Colonic mucosa (tissue), 4 donors: ENCODE measurements at places on chromosomes 2 and 18.
A peak's percentile ranks its signal among the peaks of the same experiment; 100 is the strongest.

DNA sequence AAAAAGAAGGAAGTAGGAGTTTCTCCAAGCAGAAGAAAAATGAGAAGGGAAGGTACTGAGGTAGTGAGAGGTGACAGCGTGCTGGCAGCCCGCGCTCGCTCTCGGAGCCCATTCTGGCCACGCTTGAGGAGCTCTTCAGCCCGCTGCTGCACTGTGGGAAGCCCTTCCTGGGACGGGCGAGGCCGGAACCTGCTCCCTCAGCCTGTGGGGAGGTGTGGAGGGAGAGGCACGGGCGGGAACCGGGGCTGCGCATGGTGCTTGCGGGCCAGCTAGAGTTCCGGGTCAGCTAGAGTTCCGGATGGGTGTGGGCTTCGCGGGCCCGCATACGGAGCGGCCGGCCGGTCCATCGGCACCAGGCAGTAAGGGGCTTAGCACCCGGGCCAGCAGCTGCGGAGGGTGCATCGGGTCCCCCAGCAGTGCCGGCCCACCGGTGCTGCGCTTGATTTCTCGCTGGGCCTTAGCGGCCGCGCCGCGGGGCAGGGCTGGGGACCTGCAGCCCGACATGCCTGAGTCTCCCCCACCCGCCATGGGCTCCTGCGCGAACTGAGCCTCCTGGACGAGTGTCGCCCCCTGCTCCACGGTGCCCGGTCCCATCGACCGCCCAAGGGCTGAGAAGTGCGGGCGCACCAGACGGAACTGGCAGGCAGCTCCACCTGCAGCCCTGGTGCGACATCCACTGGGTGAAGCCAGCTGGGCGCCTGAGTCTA, 11.1 kb upstream of the CYS1 start:
- peak overlapping the region; percentile 2 for H3K4me3 ChIP-seq
- H3K4me1 ChIP-seq = no peaks in the 10 kb centered on the region

- H3K27ac ChIP-seq = no peak overlapping the region
- no peaks in the 10 kb centered on the region for H3K36me3 ChIP-seq
- no peak for DNase-seq
- no peaks in the 10 kb centered on the region for H3K4me1 ChIP-seq
- no peak overlapping the region for H3K4me3 ChIP-seq
Measured at GRCh38 chr2:71934320-71934593, 213.4 kb downstream of the CYP26B1 start.

DNA sequence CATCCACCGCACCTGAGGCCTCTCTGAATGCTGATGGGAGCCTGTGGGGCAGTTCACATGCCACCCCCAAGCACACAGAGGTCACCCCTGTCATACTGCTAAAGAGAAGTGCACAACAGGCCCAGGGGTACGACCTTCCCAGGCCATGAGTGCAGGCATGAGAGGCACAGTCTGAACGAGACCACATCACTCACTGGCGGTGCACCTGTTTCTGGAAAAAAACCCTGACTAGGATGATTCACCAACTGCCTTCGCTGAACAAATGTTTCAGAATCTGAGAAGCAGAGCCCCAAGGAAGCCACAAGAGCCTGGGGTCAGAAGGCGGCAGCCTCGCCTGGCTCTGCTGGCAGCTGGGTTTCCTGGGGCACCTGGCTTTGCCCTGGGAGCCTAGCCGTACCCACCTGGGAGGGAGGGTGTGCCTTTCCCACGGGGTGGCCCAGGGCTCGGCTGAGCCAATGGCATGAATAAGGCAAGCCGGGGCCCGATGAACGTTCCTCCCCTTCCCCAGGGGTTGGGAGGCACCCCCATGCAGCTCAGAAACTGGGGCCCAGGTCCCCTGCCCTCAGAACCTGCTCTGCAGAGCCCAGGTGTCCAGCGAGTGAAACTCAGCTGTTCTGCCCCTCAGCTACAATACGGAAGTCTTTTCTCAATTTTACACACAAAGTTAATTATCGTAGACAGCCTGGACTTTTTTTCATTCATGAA, 73.8 kb downstream of the HDAC4 start:
- no peak overlapping the region for H3K4me3 ChIP-seq
- peaks cover 7% of the 10 kb centered on the region for H3K4me1 ChIP-seq
- DNase-seq = peak; percentile 20
- no peaks in the 10 kb centered on the region for H3K36me3 ChIP-seq
- H3K27me3 ChIP-seq = no peaks in the 10 kb centered on the region

- H3K27me3 ChIP-seq = no peaks in the 10 kb centered on the region
- H3K27ac ChIP-seq = peak overlapping the region; percentile 71
- H3K4me3 ChIP-seq = no peak overlapping the region
- DNase-seq = peak; percentile 79
- no peaks in the 10 kb centered on the region for H3K36me3 ChIP-seq
Measured at GRCh38 chr18:63451799-63452660, 24.7 kb upstream of the SERPINB5 start.

- H3K4me1 ChIP-seq = peaks cover 16% of the 10 kb centered on the region
- H3K27me3 ChIP-seq = no peaks in the 10 kb centered on the region
- no peaks in the 10 kb centered on the region for H3K36me3 ChIP-seq
- peak overlapping the region; percentile 89 for H3K4me3 ChIP-seq
- DNase-seq = no peak
- no peak overlapping the region for H3K27ac ChIP-seq
Measured at GRCh38 chr2:26245810-26246209, 1.1 kb downstream of the HADHB start.

DNA sequence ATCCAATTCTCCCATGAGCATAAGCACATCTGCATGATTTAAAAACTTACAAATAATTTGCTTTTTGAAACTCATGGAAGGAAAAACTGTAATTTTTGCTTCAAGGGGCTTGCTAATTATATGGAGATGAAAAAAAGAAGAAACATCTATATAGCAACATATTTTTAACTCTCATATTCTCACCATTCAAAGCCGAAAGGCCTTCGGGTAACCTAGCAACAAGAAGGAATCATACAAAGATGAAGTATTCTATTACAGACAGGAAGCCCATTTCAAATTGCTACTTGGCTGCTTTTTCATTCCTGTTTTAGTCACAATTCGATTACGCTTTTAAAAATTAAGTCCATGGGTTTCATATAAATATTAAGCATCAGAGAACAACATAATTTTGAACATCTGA, 39.2 kb upstream of the RNU4ATAC start:
- no peaks in the 10 kb centered on the region for H3K27me3 ChIP-seq
- no peak for DNase-seq
- no peaks in the 10 kb centered on the region for H3K4me1 ChIP-seq
- no peak overlapping the region for H3K4me3 ChIP-seq

- no peaks in the 10 kb centered on the region for H3K27me3 ChIP-seq
- no peaks in the 10 kb centered on the region for H3K4me1 ChIP-seq
- no peak for DNase-seq
- H3K36me3 ChIP-seq = no peaks in the 10 kb centered on the region
Measured at GRCh38 chr2:15863494-15864175, 76.7 kb upstream of the MYCN start.

GRCh38 chr2:24375349-24376087, 15.2 kb upstream of the ITSN2 start:
- H3K4me1 ChIP-seq = no peaks in the 10 kb centered on the region
- H3K4me3 ChIP-seq = no peak overlapping the region
- no peaks in the 10 kb centered on the region for H3K27me3 ChIP-seq
- H3K27ac ChIP-seq = no peak overlapping the region

GRCh38 chr2:126359494-126359893, 296.5 kb upstream of the GYPC start:
- H3K27me3 ChIP-seq = no peaks in the 10 kb centered on the region
- no peak overlapping the region for H3K4me3 ChIP-seq
- no peaks in the 10 kb centered on the region for H3K36me3 ChIP-seq
- no peak overlapping the region for H3K27ac ChIP-seq
- no peak for DNase-seq

DNA sequence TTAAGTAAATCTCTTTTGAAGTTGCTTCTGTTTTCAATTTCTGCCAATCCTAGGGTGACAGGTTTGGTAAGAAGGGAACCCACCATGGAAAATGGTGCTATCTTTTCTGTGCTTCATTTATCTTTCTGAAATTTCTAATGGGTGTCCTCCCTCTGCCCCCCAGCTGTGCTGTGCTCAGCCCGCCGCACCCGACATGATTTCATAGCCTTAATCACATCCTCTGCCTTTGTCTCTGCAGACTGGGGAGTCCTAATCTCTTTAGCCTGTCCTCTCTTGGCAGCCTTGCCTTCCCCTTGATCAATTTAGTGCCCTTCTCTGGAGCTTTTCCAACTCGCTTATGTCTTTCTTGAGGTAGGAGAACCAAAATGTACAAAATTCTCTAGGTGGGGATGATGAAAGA, 49.3 kb downstream of the DNMT3A start:
- H3K4me3 ChIP-seq = no peak overlapping the region
- peaks cover 14% of the 10 kb centered on the region for H3K4me1 ChIP-seq
- DNase-seq = no peak

GRCh38 chr18:58609536-58609993, 19.3 kb downstream of the ALPK2 start:
- no peak overlapping the region for H3K27ac ChIP-seq
- H3K4me1 ChIP-seq = no peaks in the 10 kb centered on the region
- DNase-seq = no peak
- no peaks in the 10 kb centered on the region for H3K36me3 ChIP-seq
- H3K27me3 ChIP-seq = no peaks in the 10 kb centered on the region

- peaks cover 3% of the 10 kb centered on the region for H3K4me1 ChIP-seq
- H3K4me3 ChIP-seq = no peak overlapping the region
- H3K36me3 ChIP-seq = no peaks in the 10 kb centered on the region
- no peaks in the 10 kb centered on the region for H3K27me3 ChIP-seq
- DNase-seq = no peak
- no peak overlapping the region for H3K27ac ChIP-seq
Measured at GRCh38 chr2:191264647-191265081, 19.5 kb downstream of the MYO1B start.

DNA sequence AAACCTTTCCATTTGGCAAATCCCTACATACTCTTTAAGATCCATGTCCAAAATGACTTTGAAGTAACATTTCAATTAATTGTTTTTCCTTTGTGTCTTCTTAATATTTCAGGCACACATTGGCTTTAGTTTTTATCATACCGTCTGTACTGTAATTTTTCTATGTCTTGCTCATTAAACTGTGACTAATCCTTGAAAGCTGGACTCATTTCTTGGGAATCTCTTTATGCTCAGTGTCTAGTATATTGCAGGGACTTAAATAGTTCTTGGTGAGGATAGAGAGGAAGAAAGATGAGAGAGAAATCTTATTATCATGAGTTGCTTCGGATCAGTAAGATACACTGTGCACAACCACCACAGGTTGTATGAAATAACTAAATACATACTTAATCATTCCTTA, 448.3 kb upstream of the ST6GAL2 start:
- no peaks in the 10 kb centered on the region for H3K4me1 ChIP-seq
- no peaks in the 10 kb centered on the region for H3K27me3 ChIP-seq
- H3K36me3 ChIP-seq = no peaks in the 10 kb centered on the region
- no peak for DNase-seq
- H3K27ac ChIP-seq = no peak overlapping the region
- H3K4me3 ChIP-seq = no peak overlapping the region

DNA sequence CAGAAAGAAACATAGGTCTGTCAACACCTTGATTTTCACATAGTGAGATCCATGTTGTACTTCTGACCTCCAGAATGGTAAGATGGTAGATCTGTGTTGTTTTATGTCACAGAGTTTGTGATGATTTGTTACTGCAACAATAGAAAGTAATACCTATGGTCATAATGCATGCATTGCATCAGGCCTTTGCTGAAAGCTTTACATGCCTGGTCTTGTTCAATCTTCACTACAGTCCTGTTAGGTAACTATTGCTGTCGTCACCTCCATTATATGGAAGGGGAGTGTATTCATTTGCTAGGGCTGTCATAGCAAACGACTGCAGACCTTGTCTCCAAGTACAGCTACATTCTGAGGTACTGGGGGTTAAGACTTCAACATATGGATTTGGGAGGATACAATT, 243.5 kb downstream of the ANAPC1 start:
- H3K4me3 ChIP-seq = no peak overlapping the region
- no peaks in the 10 kb centered on the region for H3K36me3 ChIP-seq
- no peak overlapping the region for H3K27ac ChIP-seq
- H3K27me3 ChIP-seq = no peaks in the 10 kb centered on the region
- no peaks in the 10 kb centered on the region for H3K4me1 ChIP-seq
- DNase-seq = no peak

DNA sequence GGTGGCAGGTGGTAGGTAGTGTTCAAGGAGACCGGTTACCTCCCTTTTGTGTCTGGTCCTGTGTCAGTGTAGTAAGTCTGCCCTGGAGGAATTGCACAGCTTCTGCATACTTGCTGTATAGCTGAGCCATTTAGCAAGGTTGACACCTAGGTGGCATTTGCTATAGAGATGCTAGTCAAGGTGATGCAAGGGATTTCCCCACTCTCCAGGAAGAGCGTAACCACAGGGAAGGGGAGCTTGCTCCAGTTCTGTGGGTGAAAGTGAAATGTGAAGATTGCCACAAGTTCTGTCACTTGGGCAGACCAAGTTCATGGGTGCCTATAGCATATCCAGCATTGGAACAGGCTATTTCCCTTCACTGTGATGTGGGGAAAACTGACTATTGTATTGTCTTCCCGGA, 28.1 kb downstream of the NAT8 start:
- H3K4me1 ChIP-seq = no peaks in the 10 kb centered on the region
- H3K27ac ChIP-seq = no peak overlapping the region
- H3K27me3 ChIP-seq = no peaks in the 10 kb centered on the region
- no peak for DNase-seq
- H3K4me3 ChIP-seq = no peak overlapping the region

- no peaks in the 10 kb centered on the region for H3K27me3 ChIP-seq
- no peak for DNase-seq
- H3K36me3 ChIP-seq = no peaks in the 10 kb centered on the region
- no peak overlapping the region for H3K4me3 ChIP-seq
- no peaks in the 10 kb centered on the region for H3K4me1 ChIP-seq
Measured at GRCh38 chr18:65146482-65147021, 604.3 kb upstream of the CDH7 start.

DNA sequence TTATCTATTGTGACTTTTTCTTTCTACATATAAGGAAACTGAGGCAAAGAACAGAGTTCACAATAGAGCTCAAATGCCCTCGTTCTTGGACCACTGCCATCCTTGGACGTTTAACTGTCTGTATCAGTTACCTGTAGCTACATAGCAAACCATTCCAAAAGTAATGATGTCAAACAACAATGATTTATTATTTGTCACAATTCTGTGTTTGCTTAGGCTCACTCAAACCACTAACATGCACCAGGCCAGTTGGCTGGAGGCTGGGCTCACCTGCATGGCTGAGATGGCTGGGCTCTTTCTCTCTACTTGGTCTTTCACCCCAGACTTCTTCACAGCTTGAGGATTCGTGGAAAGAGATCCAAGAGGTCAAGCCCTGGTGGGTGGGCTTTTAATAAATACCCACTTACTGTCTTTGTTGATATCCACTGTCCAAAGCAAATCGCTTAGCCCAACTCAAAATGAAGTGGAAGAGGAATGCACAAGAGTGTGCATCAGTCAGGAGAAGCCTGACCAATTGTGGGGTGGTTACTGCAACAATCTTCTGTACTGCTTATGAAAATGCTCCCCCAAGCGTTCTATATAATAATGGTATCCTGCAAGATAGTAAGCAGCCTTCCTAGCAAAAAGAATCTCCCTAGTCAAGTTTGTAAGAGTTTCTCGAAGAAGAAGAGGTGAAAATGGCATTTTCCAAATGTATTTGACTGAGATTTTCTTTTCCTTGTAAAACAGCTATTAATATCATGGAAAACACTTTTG, 163.5 kb upstream of the NT5C1B start:
- DNase-seq = no peak
- H3K4me1 ChIP-seq = no peaks in the 10 kb centered on the region
- H3K36me3 ChIP-seq = no peaks in the 10 kb centered on the region
- H3K27ac ChIP-seq = no peak overlapping the region

GRCh38 chr2:217899231-217900009, 103.4 kb downstream of the TNS1 start:
- H3K27me3 ChIP-seq = no peaks in the 10 kb centered on the region
- H3K36me3 ChIP-seq = no peaks in the 10 kb centered on the region
- no peaks in the 10 kb centered on the region for H3K4me1 ChIP-seq
- no peak overlapping the region for H3K4me3 ChIP-seq

- no peaks in the 10 kb centered on the region for H3K36me3 ChIP-seq
- H3K4me1 ChIP-seq = no peaks in the 10 kb centered on the region
- no peaks in the 10 kb centered on the region for H3K27me3 ChIP-seq
- DNase-seq = peak; percentile 29
Measured at GRCh38 chr2:219207884-219208740, 1.5 kb downstream of the ZFAND2B start.
